ENCODE measurements at places on chromosomes 1 and 21. TPM values are rescaled to one million over a fixed set of nuclear protein-coding genes. Genes with fewer than 3 reads are reported as not detected.
A peak's percentile ranks its signal among the peaks of the same experiment; 100 is the strongest.

Gene FTCD
- total RNA-seq: 6.0 TPM

DNA sequence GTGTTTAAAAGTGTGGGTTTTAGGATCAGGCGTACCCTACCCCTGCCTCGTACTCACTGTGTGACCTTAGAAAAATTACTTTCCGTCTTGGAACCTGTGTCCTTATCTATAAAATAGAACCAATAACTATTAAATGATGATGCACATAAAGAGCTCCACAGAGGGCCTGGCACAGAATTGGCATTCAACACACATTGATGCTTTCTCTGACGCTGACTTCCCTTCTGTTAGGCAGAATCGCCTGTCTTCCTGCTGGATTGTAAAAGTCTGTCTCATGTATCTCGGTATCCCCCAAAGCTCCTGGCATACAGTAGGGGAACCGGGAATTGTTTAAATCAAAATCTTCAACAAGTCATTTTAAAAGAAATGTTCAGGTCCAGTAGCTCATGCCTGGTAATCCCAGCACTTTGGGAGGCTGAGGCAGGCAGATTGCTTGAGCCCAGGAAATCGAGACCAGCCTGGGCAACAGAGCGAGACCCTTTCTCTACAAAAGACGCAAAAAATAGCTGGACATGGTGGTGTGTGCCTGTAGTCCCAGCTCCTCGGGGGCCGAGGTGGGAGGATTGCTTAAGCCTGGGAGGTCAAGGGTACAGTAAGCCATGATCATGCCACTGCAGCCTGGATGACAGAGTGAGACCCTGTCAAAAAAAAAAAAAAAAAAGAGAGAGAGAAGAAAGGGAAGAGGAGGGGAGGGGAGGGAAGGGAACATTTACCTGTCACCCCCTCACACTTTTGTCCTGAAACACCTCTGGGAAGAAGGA lies 41.3 kb upstream of the FHAD1 start:
- no peak for DNase-seq
- H3K4me1 ChIP-seq: peaks cover 23% of the 10 kb centered on the region
- no peaks in the 10 kb centered on the region for H3K27me3 ChIP-seq
- peak overlapping the region; percentile 75 for H3K27ac ChIP-seq

Gene ATP6V1G3
- not detected for total RNA-seq

DNA sequence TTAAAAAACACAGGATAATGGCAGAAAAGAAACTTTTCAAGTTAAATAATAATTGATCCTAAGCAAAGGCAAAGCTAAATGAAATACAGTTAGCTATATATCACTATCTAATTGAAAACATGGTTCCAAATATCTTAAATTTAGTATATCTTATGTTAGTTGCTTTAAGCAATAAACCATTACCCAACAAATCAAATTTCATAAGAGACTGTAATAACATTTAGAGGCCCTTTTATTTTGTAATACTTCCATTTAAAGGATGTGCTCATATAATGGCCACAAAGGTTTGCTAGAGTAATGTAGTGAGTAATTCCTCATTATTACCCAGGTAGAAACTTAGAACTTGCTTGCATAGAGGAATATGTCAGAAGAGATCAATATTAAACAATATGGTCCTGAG lies 32.3 kb downstream of the RPL5 start:
- no peaks in the 10 kb centered on the region for H3K36me3 ChIP-seq
- DNase-seq: no peak
- no peaks in the 10 kb centered on the region for H3K4me1 ChIP-seq
- no peak overlapping the region for H3K27ac ChIP-seq
- H3K27me3 ChIP-seq: no peaks in the 10 kb centered on the region

DNA sequence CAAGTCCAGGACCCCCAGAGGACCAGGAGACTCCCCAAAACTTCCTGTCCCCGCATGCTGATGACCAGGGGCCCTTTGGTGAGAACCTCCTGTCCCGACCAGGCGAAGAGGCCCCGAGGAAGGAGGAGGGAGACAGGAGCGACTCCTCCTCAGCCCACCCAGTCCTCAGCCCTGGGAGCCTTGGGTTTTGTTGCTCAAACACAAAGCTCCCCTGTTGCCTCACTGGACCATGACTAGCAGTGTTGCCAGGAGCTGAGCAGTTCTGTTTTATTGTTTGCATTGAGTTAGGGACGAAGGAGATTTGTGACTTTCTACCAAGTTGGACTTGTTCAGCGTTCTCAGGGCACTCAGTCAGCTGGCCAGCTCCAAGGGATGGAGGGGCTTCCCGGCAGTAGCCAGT lies 10.0 kb downstream of the UMODL1 start:
- H3K4me3 ChIP-seq: no peak overlapping the region
- no peaks in the 10 kb centered on the region for H3K4me1 ChIP-seq
- no peaks in the 10 kb centered on the region for H3K36me3 ChIP-seq
- DNase-seq: no peak
- no peaks in the 10 kb centered on the region for H3K27me3 ChIP-seq

Gene DCDC2B
- not detected for total RNA-seq

GRCh38 chr1:39852876-39853275 lies 30.4 kb downstream of the TRIT1 start:
- no peak overlapping the region for H3K4me3 ChIP-seq
- no peak for DNase-seq
- no peaks in the 10 kb centered on the region for H3K27me3 ChIP-seq
- no peaks in the 10 kb centered on the region for H3K4me1 ChIP-seq
- H3K27ac ChIP-seq: no peak overlapping the region

Gene RHEX
- not detected for total RNA-seq

- no peak overlapping the region for H3K4me3 ChIP-seq
- H3K27me3 ChIP-seq: no peaks in the 10 kb centered on the region
- peaks cover 20% of the 10 kb centered on the region for H3K4me1 ChIP-seq
Measured at GRCh38 chr1:110239441-110240430, 29.6 kb downstream of the KCNC4 start.

- H3K27me3 ChIP-seq: no peaks in the 10 kb centered on the region
- H3K27ac ChIP-seq: no peak overlapping the region
- no peaks in the 10 kb centered on the region for H3K4me1 ChIP-seq
- DNase-seq: no peak
- H3K36me3 ChIP-seq: no peaks in the 10 kb centered on the region
Measured at GRCh38 chr1:192474080-192474683, 101.4 kb upstream of the RGS1 start.

- H3K27ac ChIP-seq: no peak overlapping the region
- no peaks in the 10 kb centered on the region for H3K27me3 ChIP-seq
- H3K36me3 ChIP-seq: no peaks in the 10 kb centered on the region
Measured at GRCh38 chr1:92623187-92623778, 136.6 kb upstream of the GFI1 start.
